ENCODE measurements at places on chromosomes 12 and 14.

DNA sequence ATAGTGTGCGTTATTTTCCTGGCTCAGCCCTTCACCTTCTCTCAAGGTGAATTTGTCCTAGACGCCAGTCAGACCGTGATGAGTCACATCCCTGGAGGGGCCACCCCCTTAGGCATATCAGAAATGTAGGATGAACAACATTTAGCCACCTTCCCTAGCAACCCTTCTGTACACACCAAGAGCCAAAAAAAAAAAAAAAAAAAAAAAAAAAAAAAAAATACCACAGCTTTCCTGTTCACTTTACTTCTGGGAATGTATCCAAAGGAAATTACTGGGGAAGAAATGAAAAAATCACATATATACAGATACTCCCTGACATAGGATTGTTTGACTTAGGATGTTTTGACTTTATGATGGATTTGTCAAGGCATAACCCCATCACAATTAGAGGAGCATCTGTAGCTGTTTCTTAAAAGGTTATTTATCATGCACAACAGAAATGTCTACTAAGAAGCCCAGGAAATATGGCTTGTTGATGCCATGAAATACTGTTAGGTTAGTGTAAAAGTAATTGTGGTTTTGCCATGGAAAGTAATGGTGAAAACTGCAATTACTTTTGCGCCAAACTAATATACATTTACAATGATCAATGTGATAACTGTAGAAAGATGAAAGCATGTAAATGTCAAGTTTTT, 68.2 kb upstream of the BDKRB2 start:
- DNase-seq = no peak

DNA sequence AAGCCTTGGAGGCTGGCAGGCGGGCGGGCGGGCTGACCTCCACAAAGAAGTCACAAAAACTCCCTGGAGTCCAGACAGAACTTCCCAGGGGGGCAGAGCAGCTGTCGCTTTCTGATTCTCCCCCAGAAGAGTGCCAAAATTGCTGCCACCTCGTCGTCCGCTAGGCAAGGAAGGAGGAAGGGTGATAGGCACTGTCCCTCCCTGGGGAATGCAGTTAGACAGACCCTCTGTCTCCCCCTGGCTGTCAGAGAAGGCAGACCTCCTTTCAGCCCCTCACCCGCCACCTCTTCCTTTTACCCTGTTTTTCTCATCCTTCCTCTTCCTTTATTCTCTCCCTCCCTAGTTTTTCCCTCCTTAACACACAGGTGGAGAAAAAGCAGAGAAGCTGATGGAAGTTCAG, 18.7 kb downstream of the GRIN2B start:
- no peak for DNase-seq

DNA sequence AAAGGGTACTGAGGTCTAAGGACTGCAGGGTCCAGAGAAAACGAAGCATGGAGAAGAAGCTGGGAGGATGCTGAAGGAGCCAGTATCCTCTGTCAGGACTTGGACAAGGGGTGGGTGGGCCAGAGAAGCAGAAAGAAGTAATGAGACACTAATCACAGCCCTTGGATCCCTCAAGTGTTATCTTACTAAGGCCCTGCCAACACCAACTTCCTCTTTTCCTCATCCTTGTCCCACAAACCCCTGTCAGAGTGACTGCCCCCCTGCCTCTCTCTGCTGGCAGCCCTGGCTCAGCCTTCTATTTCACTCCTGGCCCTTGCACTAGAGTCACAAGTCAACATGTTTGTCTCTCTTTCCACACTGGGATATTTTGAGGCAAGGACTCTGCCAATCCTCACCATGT, 3.8 kb upstream of the ASIC1 start:
- no peak for DNase-seq

GRCh38 chr14:72830356-72830755, 63.5 kb downstream of the DPF3 start:
- DNase-seq = no peak

GRCh38 chr12:122495258-122495657, 5.5 kb downstream of the ZCCHC8 start:
- DNase-seq = no peak

GRCh38 chr14:93163564-93163963, 21.1 kb downstream of the MOAP1 start:
- no peak for DNase-seq

- DNase-seq = no peak
These were observed 3.4 kb downstream of the MMP17 start for GRCh38 chr12:131831635-131832041.

DNA sequence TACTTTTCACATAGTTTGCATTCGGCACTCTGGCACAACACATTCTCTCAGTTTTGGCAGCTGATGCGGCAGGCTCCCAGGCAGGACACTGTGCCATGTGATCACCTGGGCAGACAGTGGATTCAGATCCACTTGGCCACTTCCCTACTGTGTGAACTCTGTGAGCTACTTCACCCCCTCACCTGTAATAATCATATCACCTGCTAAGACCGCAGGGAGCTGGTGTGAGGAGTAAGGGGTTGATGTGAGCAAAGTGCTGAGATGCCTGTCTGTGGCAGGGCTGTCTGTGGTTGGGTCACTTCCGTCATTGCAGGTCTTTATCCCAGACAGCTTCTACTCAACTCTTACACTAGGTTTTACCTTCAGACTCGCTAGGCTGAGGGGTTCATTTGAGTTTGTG, 50.4 kb upstream of the AMN start:
- DNase-seq = no peak

GRCh38 chr14:31530136-31530535, 31.1 kb upstream of the NUBPL start:
- no peak for DNase-seq

Data from CD4-positive, alpha-beta T cell treated with Interleukin-4 for 1 hour (primary cell).